Occipital lobe (tissue), 3 donors: ENCODE measurements at places on chromosomes 5 and 9. TPM values are rescaled to one million over a fixed set of nuclear protein-coding genes. Genes with fewer than 3 reads are reported as not detected.
A peak's percentile ranks its signal among the peaks of the same experiment; 100 is the strongest.

The ABCA1 gene
- total RNA-seq: 27.3 TPM

The LHX6 gene
- 20.0 TPM for total RNA-seq

The PLEKHG4B gene
- 6.2 TPM for total RNA-seq

The SLC34A3 gene
- 0.16 TPM for total RNA-seq

The CDX1 gene
- not detected for total RNA-seq

The CTSL gene
- total RNA-seq: 40.4 TPM

The ERBIN gene
- total RNA-seq: 88.3 TPM

The QRFP gene
- total RNA-seq: not detected

The TOR2A gene
- 7.0 TPM for total RNA-seq

DNA sequence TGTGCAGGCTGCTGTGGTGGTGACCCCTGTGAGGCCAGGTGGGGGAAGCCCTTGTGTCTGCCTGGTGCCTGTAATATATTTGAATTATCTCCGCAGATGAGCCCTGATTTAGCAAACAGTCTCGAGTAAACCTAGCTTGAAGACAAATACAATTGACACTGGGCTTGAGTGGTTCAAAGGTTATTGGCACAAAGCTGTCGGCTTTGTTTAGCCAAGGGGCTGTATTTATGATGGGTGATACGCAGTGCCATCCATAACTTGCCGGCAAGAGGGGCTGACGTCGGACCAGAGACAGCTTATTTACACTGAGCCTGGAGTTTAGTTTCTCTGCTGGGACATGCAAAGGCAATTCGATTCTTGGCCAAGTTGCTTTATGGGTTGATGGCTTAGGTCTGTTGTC is 20.0 kb upstream of the PITX1 start:
- no peak for DNase-seq

DNA sequence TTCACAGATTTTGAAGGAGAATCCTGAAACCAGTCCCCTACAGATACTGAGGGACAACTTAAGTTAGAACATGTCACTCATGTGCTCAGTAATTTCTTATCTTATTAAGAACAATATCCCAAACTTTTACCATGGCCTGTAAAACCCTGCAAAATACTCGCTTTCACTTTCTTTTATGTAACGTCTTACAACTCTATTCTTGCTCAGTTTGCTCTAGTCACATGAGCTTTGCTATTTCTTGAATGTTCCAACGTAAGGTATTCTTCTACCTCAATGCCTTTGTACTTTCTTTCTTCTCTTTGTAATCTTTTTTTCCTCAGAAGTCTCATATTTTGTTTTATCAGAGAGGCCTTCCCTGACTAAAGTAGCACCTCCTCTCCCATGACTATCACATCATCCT is 14.1 kb downstream of the TMEM38B start:
- no peak for DNase-seq

GRCh38 chr9:105608721-105609598 is 51.0 kb downstream of the FKTN start:
- no peak for DNase-seq

GRCh38 chr5:180141068-180141660 is 67.8 kb downstream of the RASGEF1C start:
- DNase-seq: no peak

- DNase-seq: no peak
These were observed 416.1 kb downstream of the TMEM38B start for GRCh38 chr9:106110483-106110882.

DNA sequence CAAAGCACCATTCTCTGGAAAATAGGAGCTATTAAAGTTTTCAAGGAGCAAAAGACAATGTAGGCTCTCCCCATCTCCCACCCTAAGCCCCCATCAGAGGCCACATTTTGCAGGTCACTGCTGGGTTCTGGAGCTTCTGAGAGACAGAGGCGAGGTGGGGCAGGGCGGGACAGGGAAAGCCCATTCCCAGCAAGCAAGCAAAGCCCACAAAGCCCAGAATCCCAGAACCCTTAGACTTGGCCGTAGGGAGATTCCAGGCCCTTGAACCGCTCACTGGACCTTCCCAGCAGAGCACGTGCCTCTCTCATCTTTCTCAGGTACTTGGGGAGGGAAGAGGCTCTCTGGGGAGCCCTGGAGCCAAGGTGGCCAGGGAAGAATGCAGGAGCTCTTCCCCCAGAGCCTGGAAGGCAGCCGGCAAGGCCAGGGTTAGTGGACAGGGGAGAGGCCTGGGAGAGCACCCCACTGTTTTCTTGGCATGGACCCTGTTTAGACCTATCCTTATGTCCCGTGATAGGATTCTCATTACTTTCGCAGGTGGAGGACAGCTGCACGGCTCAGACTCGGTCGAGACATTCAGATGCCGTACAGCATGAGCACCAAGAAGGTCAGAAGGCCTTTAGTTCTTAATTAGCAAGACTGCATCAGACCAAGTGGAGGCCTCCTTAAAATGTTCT is 52.4 kb downstream of the ZNF354C start:
- DNase-seq: no peak

- no peak for DNase-seq
These were observed 28.4 kb downstream of the TENT2 start for GRCh38 chr5:79640571-79641055.

DNA sequence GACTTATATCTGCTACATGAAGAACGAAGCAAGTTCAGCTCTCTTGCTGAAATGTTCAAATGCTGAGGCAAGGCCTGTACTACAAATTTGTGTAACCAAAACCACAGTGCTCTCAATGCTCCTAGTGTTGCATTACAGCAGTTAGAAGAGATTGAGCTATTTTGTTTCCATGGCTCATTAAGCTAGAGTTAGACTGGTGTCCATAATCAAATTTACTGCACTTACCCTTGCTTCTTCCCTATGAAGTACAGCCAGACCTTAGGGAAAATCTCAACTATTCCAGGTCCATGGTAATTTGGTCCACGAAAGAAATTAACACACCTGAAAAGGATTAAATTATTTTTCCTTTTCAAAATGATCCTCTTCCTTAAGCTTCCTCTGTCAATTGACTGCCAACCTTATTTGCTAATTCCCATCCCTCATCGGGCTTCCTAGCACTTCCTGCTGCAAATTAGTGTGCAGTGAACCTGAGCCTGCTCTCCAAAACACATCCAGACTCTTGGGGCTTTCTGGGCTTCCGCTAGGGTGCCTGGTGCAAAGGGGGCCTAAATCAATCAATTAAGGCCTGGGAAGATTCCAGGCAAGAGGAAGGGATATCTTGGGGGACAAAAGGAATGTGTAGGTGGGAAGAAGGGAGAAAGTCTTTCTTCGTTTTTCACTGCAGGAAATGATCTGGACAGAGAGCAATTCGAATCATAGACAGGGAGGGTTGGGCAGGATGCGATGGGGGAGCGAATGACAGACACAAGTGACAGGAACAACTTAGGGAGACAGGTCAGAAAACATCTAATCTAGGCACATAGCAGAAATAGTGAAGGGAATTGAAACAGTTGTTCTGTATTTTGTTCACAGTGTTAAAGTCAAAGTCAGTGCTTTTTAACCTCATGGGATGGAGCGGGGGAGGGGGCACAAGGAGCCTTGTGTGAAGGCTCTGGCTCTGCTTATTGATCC is 542.4 kb downstream of the RAB3C start:
- DNase-seq: no peak

GRCh38 chr5:126101901-126102300 is 321.3 kb upstream of the GRAMD2B start:
- DNase-seq: no peak

GRCh38 chr5:135541807-135542502 is 6.2 kb upstream of the NEUROG1 start:
- DNase-seq: no peak

GRCh38 chr5:83937837-83938236 is 217.2 kb upstream of the HAPLN1 start:
- DNase-seq: no peak

DNA sequence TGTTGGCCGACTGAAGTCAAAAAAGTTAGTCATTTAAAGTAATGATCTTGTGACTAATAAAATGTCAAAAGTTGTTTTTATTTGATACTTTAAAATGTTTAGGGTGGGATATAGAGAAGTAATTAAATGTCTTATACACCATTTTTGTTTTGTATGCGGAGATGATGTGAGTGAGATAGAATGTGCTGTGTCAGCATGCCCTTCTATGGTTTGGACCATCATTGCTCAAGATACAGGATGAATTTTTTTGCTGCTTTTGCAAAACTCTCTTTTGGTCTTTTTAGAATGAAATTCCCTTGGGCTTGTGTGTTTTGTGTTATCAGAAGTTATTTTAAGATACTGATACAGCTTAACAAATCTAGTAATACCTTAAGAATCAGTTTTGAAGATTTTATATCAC is 12.5 kb downstream of the SRFBP1 start:
- no peak for DNase-seq

DNA sequence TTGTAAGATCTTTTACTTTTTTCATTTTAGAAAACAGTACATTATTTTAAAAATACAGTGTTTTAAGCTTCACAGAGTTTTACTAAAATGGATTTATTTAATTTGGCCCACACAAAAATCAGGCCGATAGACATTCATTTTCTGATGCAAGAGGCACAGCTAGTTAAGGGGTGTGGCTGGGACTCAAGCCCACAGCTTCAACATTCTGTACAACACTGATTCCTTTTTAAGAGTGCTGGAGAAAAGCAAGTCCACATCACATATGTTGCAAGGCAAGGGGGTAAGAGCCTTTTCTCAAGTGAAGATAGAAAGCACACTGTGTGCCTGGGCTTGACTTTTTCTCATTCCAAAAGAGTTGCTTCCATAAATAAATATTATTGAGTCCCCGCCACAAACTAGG is 195.9 kb downstream of the RFK start:
- no peak for DNase-seq

DNA sequence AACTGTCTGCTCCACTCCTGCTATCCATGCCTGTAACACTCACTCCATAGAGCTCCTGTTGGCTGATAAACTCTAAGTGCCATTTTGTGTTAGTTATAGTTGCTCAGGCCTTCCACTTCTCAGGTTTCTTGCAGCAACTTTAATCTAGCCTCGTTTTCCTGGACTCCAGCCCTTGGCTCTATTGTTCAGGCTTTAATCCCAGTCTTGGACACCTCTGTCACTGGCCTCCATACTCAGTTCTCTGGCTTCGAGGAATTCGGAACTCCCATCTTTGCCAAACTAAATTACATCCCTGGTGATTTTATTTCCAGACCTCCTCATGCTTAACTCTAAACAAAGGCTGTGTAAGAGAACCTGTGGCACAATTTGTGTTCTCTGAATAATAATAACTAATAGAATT is 39.8 kb downstream of the EMB start:
- no peak for DNase-seq

- no peak for DNase-seq
These were observed 15.2 kb upstream of the SH3RF2 start for GRCh38 chr5:145921211-145921610.

GRCh38 chr5:180644825-180645273 is 4.6 kb downstream of the FLT4 start:
- DNase-seq: no peak

DNA sequence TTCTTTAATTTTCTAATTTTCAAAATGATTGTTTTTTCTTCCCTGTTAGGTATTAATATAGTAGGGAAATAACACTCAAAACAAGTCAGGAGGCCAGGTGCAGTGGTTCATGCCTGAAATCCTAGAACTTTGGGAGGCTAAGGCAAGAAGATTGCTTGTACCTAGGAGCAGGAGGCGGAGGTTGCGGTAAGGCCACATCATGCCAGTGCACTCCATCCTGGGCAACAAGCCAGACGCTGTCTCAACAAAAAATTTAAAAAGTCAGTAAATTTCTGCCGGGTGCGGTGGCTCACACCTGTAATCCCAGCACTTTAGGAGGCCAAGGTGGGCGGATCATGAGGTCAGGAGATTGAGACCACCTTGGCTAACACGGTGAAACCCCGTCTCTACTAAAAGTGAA is 10.2 kb upstream of the CDK7 start:
- no peak for DNase-seq

DNA sequence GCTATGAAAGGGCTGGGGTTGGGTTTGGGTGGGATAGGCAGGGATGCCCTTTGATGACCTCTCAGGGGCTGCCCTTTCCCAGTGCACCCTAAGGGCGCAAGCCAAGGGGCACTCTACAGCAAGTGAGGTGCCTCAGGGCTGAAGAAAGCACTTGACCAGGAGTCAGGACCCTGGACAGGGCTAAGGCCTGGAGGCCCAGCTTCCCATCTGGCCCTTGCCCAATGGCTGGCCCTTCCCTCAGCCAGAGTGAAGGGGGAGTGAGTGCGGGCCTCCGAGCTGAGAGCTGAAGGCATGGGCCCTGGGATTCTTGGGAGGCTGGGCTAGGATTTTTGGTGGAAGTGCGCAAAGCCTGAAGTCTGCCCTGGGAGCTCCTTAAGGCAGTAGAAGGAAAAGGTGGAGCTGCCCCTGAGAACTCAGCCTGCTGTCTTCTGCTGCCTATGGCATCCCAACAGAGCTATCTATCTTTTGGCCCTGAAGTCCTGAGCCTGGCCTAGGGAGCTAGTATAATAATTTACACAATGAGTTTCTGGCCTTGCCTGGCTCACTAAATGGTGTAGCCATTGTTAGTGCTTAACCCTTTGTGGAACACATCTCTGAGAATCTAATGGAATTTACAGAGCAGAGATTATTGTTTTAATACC is 16.4 kb downstream of the JADE2 start:
- no peak for DNase-seq

DNA sequence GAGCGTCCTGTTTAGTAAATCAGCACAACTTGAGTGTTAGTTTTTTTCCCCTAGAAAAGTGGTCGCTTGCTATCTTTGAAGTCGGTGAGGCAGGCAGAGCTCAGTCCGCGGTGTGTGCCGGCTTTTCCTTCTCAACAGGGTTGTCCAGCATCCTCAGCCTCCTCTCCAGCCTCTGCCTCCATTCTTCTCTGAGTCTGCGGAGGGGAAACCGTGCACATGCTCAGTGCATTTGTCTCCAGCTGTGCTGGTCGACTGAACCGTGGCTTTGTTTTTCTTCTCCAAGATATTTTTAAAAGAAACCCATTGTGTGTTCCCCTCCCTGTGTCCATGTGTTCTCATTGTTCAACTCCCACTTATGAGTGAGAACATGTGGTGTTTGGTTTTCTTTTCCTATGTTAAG is 25.3 kb downstream of the FAM240B start:
- DNase-seq: peak; percentile 20
